ENCODE measurements at places on chromosomes 6 and 20.

DNA sequence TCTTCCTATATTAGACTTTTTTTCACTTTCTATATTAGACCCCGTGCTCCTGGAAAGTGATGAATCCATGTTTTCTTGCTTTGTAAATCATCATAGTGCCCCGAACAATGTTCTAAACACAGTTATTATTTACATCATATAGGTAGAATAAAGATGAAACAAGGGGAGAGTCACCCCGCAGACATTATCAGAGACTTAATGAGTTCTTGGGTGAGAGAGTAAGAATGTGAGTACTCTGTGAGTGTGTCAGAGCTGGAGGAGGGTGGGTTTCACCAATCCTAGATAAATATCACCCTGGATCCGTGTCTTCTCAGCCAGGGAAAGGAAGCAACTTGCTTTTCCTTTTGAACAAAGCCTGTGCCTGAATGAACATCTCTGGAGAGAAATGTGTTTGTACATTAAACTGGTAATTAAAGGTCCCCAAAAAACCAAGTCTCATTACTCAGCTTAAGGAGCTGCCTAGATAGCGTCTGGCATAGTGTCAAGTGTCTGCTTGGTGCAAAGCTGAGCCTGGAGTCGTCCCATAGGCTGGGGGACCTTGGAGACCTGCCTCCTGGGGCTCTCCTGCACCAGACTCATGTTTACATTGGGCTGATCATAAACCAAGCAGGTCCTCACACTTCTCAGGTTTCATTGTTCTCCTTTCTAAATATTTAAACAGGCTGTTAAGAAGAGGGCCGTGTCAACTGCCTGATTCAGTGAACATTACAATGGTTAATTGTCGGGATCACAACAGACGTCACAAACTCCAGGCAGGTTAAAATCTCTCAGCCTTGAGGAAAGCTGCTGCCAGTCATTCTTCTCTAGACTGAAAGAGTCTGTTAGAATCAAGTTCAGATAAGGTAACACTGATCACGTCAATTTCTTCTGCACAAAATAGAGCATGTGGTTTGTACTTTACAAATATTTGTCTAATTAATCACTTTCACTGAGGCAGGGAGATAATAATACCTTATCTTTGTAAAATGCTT, 179.7 kb upstream of the MYLIP start:
- DNase-seq = no peak

- DNase-seq = peak; percentile 76
These were observed 18.0 kb downstream of the TUBB2A start for GRCh38 chr6:3139090-3139903.

GRCh38 chr6:130734161-130734560, 93.0 kb upstream of the SMLR1 start:
- no peak for DNase-seq

GRCh38 chr6:122609881-122610689, at the start of gene PKIB:
TSS of gene PKIB (plus strand) at chr6:122610405. CDS start at chr6:122717795, 107,390 bp downstream.
- no peak for DNase-seq

- no peak for DNase-seq
These were observed 396.3 kb upstream of the EYS start for GRCh38 chr6:66103354-66103753.

GRCh38 chr20:50056951-50057713, 55.8 kb downstream of the UBE2V1 start:
- no peak for DNase-seq

DNA sequence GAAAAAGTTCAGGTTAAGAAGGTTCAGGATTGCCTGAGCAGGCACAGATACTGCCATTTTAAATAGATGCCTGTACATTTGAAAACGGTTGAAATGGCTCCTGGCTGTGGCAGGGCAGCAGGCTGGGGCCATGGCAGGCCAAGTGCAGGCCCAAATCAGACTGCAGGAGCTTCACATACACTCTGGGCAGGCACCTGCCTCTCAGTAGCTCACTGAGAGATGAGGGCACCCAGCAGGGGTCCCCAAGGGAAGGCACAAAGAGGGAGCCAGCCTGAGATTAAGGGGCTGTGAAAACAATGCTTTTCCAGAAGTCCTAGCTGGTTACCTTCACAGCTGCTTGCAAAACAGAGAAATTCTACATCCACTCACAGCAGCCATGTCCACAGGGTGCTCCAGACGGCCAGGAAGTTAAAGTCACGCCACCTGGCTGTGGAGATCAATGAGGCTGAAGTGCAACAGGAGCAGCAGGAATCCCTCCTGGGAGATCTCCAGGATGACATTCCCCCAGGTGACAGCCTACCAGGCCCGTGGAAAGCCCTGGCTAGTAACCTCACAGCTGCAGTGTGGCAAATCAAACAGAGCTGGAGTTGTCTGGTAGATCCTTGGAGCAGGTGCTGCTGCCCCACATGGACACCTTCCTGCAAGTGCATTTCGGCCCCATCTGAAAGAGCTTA, 6.2 kb upstream of the RAET1E start:
- no peak for DNase-seq

- no peak for DNase-seq
These were observed 607.4 kb downstream of the HACE1 start for GRCh38 chr6:104252276-104252675.

GRCh38 chr20:63979557-63980316, at the start of gene SAMD10:
TSS of gene SAMD10 (minus strand) at chr20:63979642. CDS start at chr20:63979467, 175 bp downstream.
- no peak for DNase-seq

GRCh38 chr6:20706238-20706938, 172.1 kb downstream of the CDKAL1 start:
- DNase-seq = no peak

DNA sequence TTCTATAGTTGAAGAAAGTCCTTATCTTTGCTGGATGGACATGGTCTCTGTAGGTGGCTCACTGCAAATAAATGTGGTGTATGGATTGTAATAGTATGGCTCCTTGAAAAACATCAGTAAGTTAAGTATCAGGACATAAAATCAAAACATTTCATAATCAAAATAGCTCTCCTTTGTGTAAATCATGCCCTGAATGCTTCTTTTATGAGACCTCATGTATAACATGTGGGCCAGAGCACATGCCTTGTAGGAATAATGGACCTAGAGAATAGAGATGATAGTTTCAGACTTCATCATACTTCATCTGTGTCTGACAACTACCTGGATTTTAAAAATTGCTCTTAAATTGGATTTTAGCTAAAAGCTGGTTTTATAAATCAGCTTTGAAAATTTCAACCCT, 159.9 kb downstream of the ASCC3 start:
- DNase-seq = no peak

GRCh38 chr20:10316582-10316981, 98.0 kb downstream of the SNAP25 start:
- DNase-seq = no peak

GRCh38 chr6:100482698-100483097, 18.0 kb upstream of the SIM1 start:
- DNase-seq = no peak

DNA sequence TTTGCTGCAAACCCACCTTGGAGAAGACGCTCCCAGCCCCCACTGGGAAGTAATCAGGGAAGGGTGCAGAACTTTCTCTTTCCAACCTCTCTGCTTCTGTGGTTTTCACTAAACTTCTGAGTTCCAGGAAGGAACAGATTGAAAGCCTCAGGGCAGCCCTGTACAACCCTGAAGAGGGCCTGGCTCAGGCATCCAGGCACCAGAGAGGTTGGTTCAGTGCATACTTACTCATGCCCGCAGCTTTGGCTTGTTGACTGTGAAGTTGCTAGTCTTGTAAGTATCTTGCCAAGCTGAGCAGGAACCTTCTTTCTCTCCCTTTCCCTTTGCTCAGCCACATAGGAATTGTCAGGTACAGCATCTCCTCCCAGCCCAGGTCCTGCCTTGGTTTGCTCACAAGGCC, 272.2 kb upstream of the FOXQ1 start:
- DNase-seq = no peak

DNA sequence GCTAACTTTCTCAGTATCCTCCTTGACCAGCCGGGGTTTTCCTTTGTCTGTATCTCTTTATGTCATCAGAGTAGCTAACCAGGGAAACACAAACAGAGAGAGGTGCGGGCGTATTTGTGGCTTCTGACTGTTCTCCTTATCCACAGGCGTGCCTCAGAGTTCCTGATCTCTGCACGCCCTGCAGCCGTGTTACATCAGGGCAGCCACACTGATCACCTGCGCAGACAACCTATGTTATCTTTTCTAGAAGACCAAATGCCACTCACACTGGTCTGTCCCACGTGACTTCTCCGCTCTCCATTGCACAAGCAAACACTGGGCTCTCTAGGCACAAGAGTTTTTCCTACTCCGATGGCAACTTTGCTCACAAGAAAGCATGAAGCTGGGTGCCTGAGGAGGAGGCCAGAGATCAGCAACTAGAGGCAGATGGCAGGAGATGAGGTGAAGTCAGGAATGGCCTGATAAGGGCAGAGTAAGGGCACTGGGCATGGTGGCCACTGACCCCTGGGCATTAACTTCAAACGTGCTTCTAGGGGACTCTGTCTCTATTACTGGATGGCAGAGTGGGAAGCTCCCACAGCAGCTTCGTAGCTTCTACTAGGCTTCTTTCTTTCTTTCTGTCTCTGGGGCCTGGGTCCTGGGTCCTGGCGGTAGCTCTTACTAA, 4.5 kb downstream of the PDE10A start:
- DNase-seq = no peak

DNA sequence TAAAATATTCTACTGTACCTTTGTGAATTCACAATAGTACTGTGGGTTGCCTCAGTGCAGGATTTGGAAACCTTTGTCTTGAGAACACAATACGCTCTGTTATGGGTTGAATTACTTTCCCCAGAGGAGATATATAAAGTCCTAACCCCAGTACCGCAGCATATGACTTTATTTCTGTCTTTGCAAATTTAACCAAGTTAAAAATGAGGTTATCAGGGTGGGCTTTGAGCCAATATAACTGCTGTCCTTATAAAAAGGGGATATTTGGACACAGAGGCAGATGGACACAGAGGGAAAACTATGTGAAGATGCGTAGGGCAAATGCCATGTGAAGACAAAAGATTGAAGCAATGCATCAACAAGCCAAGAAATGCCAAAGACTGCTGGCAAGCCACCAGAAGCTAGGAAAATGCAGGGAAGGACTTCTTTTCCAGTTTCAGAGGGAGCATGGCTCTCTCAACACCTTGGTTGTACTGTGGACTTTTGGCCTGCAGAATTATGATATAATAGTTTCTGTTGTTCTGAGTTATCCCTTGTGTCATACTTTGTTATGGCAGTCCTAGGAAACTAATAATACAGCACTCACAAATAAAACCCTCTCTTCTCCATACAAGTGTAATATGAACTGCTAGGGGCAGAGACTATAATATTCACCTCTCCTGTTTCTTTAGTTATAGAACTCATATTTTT, 292.6 kb upstream of the SPTLC3 start:
- DNase-seq = no peak

DNA sequence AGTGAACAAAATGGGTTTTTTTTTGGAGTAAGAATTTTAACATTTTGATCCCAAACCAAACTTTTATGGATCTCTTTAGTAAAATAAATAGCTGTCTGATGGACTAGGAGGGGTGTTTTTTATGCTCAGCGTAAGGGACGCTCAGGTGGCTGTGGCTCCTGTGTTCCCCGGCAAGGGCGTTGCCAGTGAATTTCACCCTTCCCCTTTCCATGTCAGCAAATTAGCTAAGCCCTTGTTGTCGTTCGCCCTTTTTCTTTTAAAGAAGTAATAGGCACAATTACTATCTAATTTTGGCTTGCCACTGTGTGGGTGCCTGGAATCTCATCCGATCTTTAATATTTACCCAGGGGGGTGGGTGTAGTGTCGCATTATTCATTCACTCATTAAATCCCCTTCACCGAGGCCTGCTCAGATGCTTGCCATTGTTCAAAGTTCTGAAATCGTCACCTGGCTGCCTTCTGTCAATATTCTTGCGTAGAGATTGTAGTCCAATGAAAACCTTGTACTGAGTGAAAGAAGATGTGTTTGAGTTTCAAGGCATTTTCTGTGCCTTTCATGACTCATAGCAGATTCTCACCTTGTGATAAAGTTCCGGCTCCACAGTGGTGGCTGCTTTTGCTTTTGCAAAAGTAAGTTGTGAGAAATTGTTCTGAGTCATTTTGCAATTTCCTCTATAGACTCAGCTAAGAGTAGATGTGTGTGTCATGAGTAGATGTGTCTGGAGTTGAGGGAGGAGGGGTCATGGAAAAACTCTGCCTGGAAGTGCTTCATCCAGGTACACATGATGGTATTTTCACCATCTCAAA, 40.0 kb upstream of the CLDN20 start:
- DNase-seq = no peak

DNA sequence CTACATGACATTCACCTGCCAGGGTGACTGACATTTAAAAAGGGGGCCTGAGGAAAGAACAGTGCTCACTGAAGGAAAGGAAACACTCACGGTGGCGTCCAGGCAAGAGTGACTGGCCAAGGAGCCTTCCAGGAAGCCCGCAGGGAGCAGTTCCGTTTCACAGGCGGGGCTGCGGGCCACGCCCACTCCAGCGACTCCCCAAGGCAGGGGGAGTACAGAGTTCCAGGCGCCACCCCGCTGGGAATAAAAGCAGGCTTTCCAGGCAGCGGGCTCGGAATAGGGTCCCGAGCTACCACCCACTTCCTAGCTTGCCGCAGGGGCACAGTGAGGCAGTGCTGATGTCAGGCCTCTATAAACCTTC, 34.2 kb downstream of the PKIG start:
- no peak for DNase-seq

- DNase-seq = no peak
These were observed 184.0 kb downstream of the BMP7 start for GRCh38 chr20:57082357-57082945.

DNA sequence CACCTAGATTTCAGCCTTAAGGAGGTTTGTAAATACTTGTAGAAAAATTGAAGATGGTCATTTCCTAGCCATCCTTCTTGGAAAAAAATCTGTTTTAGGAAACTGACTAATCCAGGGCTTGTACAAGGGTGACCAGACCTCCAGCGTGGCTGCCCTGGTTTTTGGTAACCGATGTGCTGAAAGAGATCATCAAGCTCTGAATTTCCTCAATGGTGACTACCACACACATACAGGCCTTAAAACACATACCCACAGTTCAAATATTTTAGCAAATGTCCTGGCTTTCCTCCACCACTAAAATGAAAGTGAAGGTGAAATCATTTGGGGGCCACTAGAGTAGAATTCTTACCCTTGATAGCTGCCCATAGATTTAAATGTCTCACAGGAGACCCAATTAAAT, 215.3 kb upstream of the SUPT3H start:
- no peak for DNase-seq

DNA sequence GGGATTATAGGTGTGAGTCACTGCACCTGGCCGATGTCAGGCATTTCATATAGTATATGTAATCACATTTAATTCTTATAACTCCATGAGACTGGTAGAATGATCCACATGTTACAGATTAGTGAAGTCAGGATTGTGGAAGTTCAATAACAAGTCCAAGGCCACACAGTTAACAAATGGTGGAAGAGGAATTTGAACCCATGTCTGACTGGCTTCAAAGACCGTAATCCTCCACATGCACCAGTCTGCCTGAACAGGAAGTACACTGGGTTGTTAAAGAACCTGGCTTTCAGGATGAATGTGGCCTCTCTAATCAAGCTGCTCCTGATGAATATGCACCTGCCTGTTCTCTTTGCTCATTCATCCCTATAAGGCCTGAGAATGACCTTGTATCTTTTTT, 122.0 kb upstream of the HDAC2 start:
- DNase-seq = no peak

DNA sequence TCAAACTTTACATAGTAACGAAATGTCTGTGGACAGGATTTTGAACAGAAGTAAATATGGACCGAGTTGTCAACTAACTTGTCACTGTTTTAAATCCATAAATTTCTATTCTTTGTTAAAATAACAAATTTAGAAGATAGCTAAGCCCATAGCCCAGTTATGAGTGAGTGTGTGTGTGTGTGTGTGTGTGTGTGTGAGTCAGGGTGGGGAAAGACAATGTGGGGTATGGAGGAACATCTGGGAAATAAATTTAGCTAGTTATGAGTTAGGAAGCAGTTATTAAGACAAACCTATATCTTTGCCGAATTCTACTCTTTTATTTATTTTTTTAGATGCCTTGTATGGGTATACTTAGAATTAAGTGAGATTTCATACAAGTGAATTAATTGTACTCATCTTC, 9.0 kb downstream of the TPBG start:
- DNase-seq = no peak
